ENCODE measurements at places on chromosomes 2 and 18.

DNA sequence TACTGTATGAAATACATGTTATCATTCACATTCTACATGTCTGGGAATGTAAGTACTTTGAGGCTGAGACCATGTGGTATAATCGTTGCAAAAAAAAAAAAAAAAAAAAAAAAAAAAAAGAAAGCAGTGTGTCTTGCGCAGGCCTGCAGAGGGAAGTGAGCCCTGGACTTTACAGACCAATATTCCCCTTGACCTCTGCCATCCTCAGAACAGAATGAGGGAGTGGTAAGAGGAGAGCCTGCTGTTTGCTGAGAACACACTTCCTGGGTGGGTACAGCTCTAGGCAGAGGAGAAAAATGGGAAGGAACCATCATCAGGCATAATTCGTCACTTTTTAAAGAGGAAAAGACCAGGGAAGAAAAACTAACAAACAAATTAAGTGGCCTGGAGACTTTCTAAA lies 28.8 kb upstream of the TBC1D8 start:
- DNase-seq, result no peak

- DNase-seq, result no peak
Observed at GRCh38 chr2:207223051-207223450, 57.3 kb upstream of the KLF7 start.

DNA sequence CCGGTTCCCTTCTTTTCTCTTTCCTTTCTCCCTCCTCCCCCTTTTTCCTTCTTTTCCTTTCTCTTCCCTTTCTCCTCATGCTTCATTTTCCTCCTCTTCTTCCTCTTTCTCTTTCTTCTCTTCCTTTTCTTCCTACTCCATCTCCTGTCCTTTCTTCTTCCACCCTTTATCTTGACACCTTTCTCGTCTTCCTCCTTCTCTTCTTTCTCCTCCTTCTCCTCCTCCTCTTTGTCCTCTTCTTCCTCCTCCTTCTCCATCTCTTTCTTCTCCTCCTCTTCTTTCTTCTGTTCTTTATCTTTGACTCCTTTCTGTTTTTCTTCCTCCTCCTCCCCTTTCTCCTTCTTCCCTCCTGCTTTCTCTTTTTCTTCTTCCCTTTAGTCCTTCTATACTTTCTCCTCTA lies 53.2 kb downstream of the CELF4 start:
- no peak for DNase-seq

- no peak for DNase-seq
Observed at GRCh38 chr2:1787755-1788477, 43.6 kb upstream of the PXDN start.

- DNase-seq, result no peak
Observed at GRCh38 chr2:196083601-196084000, 15.0 kb upstream of the DNAH7 start.

- no peak for DNase-seq
Observed at GRCh38 chr2:163990541-163990940, 254.7 kb upstream of the FIGN start.
